ENCODE measurements at places on chromosomes 3 and 15. TPM values are rescaled to one million over a fixed set of nuclear protein-coding genes. Genes with fewer than 3 reads are reported as not detected.

GRCh38 chr15:59941612-59942011 is 62.5 kb upstream of the FOXB1 start:
- no peaks in the 10 kb centered on the region for H3K36me3 ChIP-seq
- H3K27ac ChIP-seq, result no peak overlapping the region
- peaks cover 2% of the 10 kb centered on the region for H3K27me3 ChIP-seq

DNA sequence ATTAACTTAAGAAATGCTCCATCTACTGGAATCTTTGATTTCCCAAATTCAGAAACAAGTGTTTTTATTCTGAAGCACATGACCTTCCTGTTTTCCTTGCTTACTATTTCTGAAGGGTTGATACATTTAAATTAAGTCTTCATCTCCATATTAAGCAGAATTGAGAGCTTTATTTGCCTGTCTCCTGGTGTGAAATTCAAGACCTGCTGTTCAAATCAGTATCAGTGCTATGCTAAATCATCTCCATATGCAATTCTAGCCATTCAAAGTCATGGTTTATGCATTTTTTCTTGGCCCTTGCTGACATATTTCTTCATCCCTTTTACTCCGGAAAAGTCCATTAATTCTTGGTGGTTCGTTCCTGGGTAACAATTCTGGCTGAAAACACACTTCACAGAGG is 195.4 kb downstream of the ATP8B4 start:
- H3K36me3 ChIP-seq, result no peaks in the 10 kb centered on the region
- H3K4me1 ChIP-seq, result no peaks in the 10 kb centered on the region
- no peak overlapping the region for H3K27ac ChIP-seq

The DUOX1 gene
- total RNA-seq, result not detected

DNA sequence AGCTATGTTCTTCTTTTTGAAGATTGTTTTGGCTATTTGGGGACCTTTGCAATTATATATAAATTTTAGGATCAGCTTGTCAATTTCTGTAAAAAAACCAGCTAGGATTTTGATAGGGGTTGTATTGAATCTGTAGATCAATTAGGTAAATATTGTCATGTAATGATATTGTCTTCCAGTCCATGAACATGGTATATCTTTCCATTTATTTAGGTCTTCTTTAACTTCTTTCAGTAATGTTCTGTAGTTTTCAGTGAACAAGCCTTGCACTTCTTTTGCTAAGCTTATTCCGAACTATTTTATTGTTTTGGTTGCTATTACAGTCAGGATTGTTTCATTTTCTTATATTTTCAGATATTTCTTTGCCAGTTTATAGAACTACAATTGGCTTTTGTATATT is 175.8 kb upstream of the RARB start:
- H3K4me1 ChIP-seq, result no peaks in the 10 kb centered on the region
- no peak overlapping the region for H3K27ac ChIP-seq
- no peak for DNase-seq
- no peaks in the 10 kb centered on the region for H3K36me3 ChIP-seq

The SLC6A1 gene
- total RNA-seq, result not detected

DNA sequence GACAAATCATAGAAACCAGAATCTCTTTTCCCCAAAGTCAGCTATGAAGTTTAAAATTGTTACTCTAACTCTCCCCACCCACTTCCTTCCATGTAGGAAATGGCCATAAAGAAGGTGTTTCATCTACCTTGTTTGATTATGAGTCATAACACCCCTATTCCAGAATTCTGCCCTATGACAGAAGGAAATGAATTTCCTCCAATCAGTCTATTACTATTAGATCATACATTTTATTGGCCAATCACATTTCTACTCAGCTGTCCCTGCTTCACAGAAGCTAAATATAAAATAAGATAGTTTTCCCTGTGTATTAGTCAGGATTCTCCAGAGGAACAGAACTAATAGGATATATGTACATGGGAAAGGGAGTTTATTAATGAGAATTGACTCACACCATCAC is 102.1 kb downstream of the TGFBR2 start:
- peaks cover 17% of the 10 kb centered on the region for H3K4me1 ChIP-seq
- H3K27me3 ChIP-seq, result no peaks in the 10 kb centered on the region
- peaks cover 3% of the 10 kb centered on the region for H3K36me3 ChIP-seq
- no peak for DNase-seq
- no peak overlapping the region for H3K27ac ChIP-seq
- H3K4me3 ChIP-seq, result no peak overlapping the region

GRCh38 chr15:64651601-64652191 is 123.7 kb downstream of the RBPMS2 start:
- H3K4me1 ChIP-seq, result peaks cover 55% of the 10 kb centered on the region
- H3K4me3 ChIP-seq, result peak overlapping the region; percentile 64
- H3K36me3 ChIP-seq, result peaks cover 7% of the 10 kb centered on the region

The CHRD gene
- total RNA-seq, result not detected

The SEMA7A gene
- 3.2 TPM for total RNA-seq

DNA sequence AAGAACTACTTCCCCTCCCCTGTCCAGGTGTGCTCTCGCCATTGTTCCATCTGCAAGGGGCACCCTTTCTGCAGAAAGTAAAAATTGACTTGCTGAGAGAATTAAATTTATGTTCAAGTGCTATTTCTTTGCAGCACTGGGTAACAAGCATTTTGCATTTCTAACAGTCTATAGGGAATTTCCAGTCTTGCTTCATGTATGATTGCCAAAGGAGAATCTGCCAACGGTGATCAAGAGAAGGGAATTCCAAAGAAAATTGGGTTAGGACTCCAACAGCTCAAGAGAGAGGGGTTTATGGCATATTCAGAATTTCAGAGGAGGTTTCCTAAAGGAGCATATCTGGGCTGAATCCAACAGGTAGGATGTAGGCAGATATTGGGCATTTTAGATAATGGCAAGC is 136.7 kb upstream of the WNT5A start:
- no peaks in the 10 kb centered on the region for H3K4me1 ChIP-seq
- DNase-seq, result no peak
- no peak overlapping the region for H3K4me3 ChIP-seq
- no peak overlapping the region for H3K27ac ChIP-seq
- peaks cover 10% of the 10 kb centered on the region for H3K27me3 ChIP-seq

- no peaks in the 10 kb centered on the region for H3K36me3 ChIP-seq
- no peaks in the 10 kb centered on the region for H3K27me3 ChIP-seq
- H3K4me1 ChIP-seq, result no peaks in the 10 kb centered on the region
- no peak for DNase-seq
These were observed 91.6 kb upstream of the LIPC start for GRCh38 chr15:58340176-58340575.

GRCh38 chr3:26350853-26351252 is 271.7 kb upstream of the LRRC3B start:
- no peaks in the 10 kb centered on the region for H3K36me3 ChIP-seq
- H3K4me1 ChIP-seq, result no peaks in the 10 kb centered on the region
- no peak overlapping the region for H3K27ac ChIP-seq
- DNase-seq, result no peak
- H3K27me3 ChIP-seq, result no peaks in the 10 kb centered on the region
- no peak overlapping the region for H3K4me3 ChIP-seq

DNA sequence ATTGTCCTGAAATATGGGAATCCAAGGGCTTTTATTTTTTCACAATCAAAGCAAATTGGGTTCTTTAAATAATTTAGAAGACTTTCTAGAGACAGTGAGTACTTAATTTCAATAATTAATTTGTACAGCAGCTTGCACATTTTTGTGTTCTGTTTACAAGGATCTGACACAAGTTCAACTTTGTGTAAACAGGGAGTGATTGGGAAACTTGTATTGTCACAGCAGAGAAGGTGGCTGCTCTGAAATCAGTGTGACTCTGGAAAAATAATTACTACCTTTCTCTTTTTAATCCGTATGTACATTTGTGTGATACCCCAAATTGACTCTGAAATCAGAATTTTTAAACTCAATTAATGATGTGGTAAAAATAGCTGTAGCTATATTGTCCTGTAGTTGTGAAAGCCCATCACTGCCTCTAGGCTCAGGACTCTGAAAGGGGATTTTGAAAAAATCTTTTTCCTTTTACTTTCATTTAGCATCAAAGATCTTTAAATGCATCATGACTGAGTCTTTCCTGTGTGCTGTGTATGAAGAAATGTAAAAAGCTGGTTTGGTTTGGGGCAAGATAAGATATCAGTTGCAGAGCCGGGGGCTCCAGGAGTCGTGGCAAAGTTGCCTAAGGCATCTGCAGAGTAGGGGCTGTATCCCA is 45.1 kb downstream of the MFSD1 start:
- H3K36me3 ChIP-seq, result no peaks in the 10 kb centered on the region
- H3K27me3 ChIP-seq, result no peaks in the 10 kb centered on the region
- no peak for DNase-seq
- no peak overlapping the region for H3K4me3 ChIP-seq

GRCh38 chr3:150790629-150791028 is 27.7 kb upstream of the SIAH2 start:
- H3K4me3 ChIP-seq, result no peak overlapping the region
- no peaks in the 10 kb centered on the region for H3K27me3 ChIP-seq
- no peaks in the 10 kb centered on the region for H3K36me3 ChIP-seq
- no peak overlapping the region for H3K27ac ChIP-seq
- DNase-seq, result no peak
- H3K4me1 ChIP-seq, result peaks cover 4% of the 10 kb centered on the region

The SEMA3G gene
- total RNA-seq, result not detected

The PARP9 gene
- total RNA-seq, result 19.2 TPM

DNA sequence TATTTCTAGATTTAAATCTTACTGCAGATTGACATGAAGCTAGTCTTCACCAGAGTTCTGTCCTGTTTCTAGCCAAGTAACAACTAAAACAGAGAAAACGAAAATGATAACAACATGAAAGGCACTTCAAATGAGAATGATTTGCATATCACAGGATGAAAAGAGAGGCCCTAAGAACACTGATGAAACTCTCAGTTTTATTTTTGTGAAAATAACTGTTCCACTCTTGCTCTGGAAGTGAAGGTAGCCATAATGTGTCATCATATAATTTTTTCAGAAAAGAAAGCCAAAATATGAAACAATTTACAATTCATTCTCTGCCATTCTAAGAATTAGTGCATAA is 274.4 kb downstream of the ADAMTSL3 start:
- no peak for DNase-seq
- H3K27ac ChIP-seq, result no peak overlapping the region

DNA sequence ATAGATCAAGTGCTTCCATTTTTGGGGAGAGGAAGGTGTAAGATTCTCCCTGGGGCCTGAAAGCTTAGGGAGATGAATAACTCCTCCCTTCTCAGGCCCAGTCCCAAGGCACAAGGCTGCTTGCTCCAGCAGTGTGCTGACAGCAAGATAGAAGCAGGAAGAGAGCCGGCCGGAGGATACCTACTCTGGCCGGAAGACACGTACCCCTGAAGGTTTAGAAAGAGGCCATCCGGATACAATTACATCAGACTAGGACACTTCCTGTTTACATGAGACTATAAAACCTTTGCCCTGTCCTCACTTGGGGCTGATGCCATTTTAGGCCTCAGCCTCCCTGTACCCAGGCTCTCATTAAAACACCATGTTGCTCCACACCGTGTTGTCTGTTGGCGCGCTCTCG is 329.9 kb downstream of the SV2B start:
- H3K4me1 ChIP-seq, result no peaks in the 10 kb centered on the region
- H3K27ac ChIP-seq, result no peak overlapping the region
- no peaks in the 10 kb centered on the region for H3K36me3 ChIP-seq
- H3K4me3 ChIP-seq, result no peak overlapping the region
- DNase-seq, result no peak

DNA sequence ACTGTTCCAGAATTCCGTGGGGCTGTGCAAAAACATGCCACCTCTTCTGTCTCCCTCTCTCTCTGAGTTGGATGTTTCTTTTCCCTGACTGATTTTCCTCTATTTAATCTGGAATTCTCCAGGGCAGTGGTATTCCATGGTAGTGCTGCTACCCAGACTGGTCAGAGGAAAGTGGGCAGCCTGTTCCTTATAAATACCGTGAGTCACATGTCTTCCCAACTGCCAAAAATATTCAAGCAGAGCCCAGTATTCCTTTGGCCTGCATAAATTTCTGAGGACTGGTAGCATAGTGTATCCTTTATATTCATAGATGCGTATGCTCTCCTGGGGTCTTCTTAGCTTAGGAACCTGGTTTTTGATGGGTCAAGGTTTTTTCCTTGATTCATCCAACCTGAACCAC is 40.9 kb downstream of the CEMIP start:
- no peak for DNase-seq
- H3K4me1 ChIP-seq, result peaks cover 2% of the 10 kb centered on the region
- no peak overlapping the region for H3K4me3 ChIP-seq
- no peak overlapping the region for H3K27ac ChIP-seq
- peaks cover 7% of the 10 kb centered on the region for H3K27me3 ChIP-seq
- H3K36me3 ChIP-seq, result no peaks in the 10 kb centered on the region

- H3K4me1 ChIP-seq, result peaks cover 33% of the 10 kb centered on the region
- no peak overlapping the region for H3K4me3 ChIP-seq
- DNase-seq, result no peak
- no peak overlapping the region for H3K27ac ChIP-seq
- H3K27me3 ChIP-seq, result no peaks in the 10 kb centered on the region
These were observed 80.1 kb downstream of the MYO1E start for GRCh38 chr15:59292442-59293151.

GRCh38 chr3:102189956-102190723 is 244.7 kb upstream of the ZPLD1 start:
- no peak for DNase-seq
- H3K4me3 ChIP-seq, result no peak overlapping the region
- peaks cover 2% of the 10 kb centered on the region for H3K4me1 ChIP-seq

GRCh38 chr3:159987291-159987711 is 1.3 kb upstream of the IL12A start:
- peaks cover 3% of the 10 kb centered on the region for H3K27me3 ChIP-seq
- peak overlapping the region; percentile 88 for H3K4me3 ChIP-seq
- peaks cover 30% of the 10 kb centered on the region for H3K4me1 ChIP-seq
- H3K27ac ChIP-seq, result peak overlapping the region; percentile 77
- DNase-seq, result no peak

- H3K4me1 ChIP-seq, result peaks cover 47% of the 10 kb centered on the region
- H3K36me3 ChIP-seq, result peaks cover 2% of the 10 kb centered on the region
- H3K4me3 ChIP-seq, result peak overlapping the region; percentile 47
- peak overlapping the region; percentile 63 for H3K27ac ChIP-seq
- no peaks in the 10 kb centered on the region for H3K27me3 ChIP-seq
These were observed 109.1 kb downstream of the IQSEC1 start for GRCh38 chr3:12963922-12964701.

DNA sequence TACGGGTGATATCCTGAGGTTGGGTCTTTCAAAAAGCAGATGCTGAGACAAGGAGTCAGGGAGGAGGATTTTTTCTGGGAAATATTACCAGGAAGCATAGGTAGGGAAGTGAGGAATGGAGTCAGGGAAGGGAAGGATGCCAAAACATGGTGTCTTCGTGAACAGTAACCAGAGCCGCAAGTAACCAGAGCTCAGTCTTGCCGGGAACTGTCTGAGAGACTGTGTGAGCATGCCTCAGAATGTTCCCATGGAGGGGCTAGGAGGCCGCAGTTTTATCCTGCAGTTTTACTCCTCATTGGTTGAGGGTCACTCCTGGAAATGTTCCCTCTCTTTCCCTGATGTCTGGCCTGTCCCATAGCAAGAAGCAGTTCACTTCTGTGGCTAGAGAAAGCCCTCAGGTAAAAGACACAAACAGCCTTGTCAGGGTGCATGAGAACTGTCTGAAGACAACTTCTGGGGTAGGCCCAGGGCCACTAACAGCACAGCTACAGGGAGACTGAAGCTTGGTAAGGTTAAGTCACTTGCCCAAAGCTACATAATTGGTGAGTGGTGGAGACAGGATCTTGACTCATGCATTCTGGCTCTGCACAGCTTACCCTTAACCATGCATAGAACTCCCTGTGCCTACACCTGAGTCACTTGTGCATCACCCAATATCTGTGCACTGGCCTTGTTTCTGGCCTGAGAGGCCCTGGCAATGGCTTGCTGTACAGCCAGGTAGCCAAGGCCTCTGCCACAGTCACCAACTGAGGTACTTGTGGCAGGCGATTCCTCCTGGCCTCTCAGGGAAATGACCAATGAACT is 76.3 kb upstream of the FRMD4B start:
- DNase-seq, result no peak
- H3K27ac ChIP-seq, result no peak overlapping the region
- H3K4me1 ChIP-seq, result no peaks in the 10 kb centered on the region

GRCh38 chr15:65066001-65066634 is 1.7 kb downstream of the RASL12 start:
- no peak overlapping the region for H3K27ac ChIP-seq
- no peak overlapping the region for H3K4me3 ChIP-seq
- no peak for DNase-seq
